ENCODE measurements at places on chromosomes 16 and 17. TPM values are rescaled to one million over a fixed set of nuclear protein-coding genes. Genes with fewer than 3 reads are reported as not detected.

RNF112 gene
- polyA plus RNA-seq, result 2.6 TPM

KRT17 gene
- 157 TPM for polyA plus RNA-seq

KRTAP3-2 gene
- polyA plus RNA-seq, result 0.22 TPM

DNA sequence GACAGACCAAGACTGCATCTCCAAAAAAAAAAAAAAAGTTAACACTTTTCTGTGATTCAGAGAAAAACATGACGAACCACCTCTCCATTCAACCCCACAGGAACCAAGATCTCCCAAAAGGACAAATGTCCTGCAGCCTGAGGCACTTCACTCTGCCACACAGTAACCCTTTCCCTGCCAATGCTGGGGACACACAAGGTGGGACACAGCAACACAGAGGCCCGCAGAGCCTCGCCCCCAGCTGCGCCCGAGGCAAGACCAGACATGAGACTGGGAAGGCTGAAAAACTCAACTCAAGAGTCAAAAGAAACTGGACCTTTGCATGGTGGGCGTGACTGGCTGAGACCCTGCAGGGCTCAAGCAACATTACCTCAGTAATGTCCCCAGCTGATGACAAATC is 34.0 kb downstream of the FANCA start:
- DNase-seq, result no peak

GRCh38 chr17:8120520-8121406 is 2.4 kb upstream of the ALOXE3 start:
- peak; percentile 4 for DNase-seq

DNA sequence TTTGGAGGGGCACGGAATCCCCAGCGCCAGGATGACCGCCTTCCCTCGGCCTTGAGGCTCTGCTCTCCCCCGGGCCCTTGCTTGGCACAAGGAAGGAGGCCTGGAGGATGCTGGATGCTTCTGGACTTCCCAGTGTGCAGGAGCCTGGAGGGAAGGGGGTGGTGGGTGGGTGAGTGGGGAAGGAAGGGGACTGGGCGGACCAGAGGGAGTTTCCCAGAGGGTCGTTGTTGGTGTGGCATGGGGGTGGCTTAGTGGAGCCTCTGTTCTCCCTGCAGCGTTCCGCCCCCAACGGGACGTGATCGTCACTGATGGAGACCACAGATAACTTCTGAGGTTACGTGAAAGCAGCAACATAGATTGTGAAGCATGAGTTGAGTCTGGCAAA is 140.0 kb downstream of the IRF8 start:
- no peak for DNase-seq

DNA sequence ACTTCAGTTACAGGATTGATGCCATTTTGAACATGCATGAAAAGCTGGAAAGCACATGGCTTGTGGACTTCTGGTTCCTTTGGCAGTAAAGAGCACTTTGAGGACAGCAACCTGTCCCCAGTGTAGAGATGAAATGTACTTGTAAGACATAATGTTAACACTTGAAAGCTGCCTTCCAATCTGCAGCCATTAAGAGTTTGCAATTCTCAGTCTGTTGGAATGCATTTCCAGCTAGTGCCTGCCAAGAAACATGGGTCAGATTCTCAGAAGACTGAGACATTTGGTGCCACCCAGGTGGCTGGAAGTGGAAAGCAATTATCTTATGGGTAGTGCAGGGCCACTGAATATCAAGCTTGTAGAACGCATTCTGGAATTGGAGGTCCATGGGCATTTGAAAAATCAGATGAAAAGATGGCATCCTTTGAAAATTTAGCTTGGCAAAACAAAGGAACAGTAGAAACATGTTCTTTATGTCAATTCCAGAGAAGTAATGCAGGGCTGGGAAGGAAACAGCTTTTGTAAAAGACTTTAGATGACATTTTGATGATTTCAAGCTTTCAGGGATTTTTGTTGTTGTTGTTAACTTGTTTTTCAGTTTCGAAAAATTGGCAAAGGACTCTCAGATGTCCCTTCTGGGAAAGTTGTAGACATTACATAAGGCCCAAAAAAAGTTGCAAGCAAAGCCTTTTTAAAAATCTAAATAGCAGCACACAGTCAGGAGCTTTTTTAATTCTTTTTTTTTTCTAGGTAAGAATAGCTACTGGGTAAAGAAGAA is 147.0 kb downstream of the ABCA8 start:
- DNase-seq, result peak; percentile 64

DNA sequence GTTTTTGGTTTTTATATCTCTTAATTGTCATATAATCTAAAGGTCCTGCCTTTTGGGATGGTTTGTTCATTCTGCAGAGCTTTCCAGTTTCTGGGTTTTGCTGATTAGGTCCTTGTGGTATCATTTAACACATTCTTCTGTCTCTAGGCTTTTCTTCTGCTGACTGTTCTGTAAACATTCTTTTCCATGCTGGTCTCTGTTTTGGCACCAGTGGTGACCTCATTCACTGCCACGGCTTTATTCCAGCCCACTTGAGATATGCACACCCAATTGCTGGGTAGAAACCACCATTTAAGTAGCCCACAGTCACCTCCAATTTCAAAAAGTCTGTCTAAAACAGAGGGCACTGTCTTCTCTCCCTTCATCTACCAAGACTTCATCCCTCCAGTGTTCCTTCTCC is 31.1 kb upstream of the COX10 start:
- no peak for DNase-seq

DNA sequence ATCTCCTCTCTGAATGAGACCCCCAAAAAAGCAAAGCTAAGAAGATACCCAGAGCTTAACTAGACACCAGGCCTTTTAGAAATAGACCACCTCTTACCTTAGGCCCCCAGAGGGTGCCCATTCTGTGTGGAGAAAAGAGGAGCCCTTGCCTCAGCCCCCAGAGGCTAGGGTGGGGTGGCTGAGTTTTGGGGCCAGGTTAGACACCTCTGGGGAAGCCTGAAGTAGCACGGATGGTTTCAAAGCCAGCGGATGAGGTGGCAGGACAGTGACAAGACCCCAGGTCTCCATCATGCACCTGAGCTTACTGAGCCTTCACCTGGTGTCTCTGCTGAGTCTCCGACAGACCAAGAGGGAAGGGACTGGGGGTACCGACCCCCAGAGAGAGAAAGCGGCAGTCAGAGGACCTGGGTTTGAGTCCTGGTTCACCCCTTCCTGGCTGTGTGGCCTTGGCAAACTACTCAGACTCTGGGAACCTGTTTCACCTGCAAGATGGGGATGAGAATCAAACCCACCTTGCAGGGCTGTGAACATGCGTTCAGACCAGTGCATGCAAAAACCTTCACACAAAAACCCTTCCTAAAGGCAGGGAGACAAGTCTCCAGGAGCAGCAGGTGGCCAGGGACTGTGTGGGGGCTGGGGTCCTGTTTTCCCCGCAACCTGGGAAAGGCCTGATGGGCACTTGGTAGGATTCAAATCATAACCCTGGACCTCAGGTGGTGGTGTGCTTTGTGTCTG is 7.7 kb downstream of the SCGB1C2 start:
- DNase-seq, result no peak

DNA sequence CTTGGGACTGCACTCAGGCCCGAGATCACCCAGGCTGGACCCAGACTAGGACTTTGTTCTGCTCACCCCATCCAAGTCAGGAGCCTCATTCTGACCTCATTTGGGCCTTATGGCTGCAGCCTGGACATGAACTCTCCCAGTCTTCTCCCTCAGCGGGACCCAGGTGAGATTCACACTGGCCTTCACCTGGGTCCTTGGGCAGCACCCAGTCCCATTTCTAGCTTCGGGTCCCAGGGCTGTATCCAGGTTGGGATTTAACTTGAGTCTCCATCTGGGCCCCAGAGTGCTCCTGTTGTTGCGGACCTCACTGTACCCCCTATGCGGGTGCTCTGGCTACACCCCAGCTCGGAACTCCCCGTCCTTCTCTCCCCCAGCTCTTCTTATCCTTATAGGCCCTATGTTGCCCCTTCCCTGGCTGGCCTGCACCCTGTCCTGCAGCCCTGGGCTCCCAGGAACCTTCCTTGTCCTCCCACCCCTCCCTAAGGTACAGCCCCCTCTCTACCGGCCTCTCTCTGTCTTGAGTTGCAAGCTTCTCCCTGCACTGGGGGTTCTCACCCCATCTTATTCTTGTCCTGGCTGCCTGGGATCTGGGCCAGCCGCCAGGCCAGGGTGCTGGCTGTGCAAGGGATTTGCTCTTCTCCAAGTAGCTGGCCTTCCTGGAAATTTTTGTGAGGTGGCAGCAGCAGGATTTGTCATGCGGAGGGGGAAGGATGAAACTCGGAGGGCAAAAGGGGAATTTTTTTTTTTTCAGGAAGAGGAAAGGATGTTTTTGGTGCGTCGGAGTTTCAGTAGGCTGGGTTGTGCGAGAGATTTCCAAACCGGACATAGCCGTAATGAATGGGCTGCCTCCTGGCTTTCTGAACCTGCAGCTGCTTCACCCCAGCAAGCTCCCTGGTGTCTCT is 904 bp downstream of the MAP2K3 start:
- no peak for DNase-seq

Data from muscle of arm (tissue), 14 donors.